ENCODE measurements at places on chromosomes 4 and X.

DNA sequence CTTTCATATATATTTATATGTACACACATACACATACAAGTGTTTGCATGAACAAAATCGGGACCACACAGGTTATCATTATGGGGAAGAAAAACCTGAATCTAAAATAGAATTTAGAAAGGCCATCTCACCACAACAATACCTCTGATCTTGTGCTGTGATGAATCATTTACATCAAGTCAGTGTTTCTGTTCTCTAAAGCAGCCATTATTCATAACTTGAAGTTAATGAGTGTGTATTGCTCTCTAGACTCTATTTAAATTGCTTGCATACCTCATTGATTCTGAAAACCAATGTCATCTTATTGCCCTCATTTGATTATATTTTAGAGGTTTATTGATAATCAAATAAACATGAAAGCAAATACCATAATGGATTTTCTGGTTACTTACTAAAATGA, 71.6 kb downstream of the FAM114A1 start:
- DNase-seq = no peak

GRCh38 chr4:110472583-110473329, 3.2 kb upstream of the ENPEP start:
- no peak for DNase-seq

DNA sequence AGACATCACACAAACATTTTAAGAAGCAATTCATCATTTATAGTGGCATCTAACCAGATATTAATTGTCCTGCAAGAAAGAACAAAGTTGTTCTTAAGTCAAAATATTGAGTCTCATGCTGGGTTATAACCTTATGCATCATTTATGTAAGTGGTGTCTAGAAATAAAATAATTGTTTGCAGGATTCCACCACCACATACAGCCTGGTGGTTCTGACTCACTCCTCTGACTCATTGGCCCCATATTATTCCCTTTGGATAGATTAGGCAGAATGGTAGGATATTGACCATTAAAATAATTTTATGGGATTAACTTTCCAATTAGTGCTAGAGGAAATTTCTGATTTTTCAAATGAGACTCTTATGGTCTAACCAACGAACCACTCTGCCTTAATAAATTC, 384.5 kb downstream of the GRXCR1 start:
- DNase-seq = no peak

GRCh38 chr4:3013839-3014350, 50.5 kb downstream of the GRK4 start:
- peak; percentile 18 for DNase-seq

DNA sequence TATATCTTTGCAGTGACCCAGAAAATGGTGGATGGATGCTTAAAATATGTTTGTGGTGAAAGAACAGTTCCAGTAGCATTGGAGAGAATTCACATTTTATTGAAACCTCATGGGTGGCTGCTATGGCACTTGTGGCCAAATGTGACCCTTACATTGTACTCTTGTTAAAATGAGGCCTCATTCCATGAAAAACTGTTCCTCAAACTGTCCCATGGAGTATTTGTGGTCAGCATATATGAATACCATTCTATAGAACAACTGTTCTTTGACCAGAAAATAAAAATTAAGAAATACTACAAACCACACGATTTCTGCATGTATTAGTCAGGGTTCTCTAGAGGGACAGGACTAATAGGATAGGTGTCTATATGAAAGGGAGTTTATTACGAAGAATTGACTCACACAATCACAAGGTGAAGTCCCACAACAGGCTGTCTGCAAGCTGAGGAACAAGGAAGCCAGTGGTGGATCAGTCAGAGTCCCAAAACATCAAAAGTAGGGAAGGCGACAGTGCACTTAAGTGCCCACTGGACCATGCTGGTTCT, 35.1 kb downstream of the GEMIN8 start:
- no peak for DNase-seq

GRCh38 chrX:41442824-41443550, 4.2 kb upstream of the NYX start:
- no peak for DNase-seq

- no peak for DNase-seq
These were observed 1008.7 kb downstream of the GLUD2 start for GRCh38 chrX:122055979-122056715.

DNA sequence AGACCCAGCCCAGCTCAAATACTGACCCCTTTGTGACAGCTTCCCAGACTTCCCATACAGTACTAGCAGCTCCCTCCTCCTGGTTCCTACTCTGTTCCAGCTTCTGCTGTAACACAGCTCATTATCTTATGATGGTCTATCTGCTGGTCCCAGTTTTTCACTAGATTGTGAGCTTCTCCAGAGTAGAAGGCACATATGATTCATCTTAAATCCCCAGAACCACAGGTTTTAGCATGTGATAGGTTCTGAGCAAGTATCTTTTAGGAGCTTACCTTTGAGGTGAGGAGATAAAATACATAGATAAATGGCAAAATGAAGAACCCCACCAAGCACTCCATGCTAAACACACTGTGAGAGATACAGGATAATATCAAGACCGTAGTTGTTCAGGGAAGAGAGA, 27.6 kb upstream of the ANXA3 start:
- no peak for DNase-seq

- DNase-seq = no peak
These were observed 50.7 kb downstream of the MAP7D3 start for GRCh38 chrX:136200466-136200865.

DNA sequence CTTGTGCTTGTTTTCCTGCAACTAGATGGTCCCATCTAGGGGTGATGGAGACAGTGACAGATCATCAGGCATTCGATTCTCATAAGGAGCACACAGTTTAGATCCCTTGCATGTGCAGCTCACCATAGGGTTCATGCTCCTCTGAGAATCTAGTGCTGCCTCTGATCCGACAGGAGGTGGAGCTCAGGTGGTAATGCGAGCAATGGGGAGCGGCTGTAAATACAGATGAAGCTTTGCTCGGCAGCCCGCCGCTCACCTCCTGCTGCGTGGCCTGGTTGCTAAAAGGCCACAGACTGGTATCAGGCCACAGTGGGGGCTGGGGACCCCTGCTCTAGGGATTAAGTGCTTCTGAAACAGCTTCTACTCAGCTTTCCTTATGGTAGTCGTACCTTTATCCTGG, 28.5 kb upstream of the CCDC110 start:
- DNase-seq = no peak

DNA sequence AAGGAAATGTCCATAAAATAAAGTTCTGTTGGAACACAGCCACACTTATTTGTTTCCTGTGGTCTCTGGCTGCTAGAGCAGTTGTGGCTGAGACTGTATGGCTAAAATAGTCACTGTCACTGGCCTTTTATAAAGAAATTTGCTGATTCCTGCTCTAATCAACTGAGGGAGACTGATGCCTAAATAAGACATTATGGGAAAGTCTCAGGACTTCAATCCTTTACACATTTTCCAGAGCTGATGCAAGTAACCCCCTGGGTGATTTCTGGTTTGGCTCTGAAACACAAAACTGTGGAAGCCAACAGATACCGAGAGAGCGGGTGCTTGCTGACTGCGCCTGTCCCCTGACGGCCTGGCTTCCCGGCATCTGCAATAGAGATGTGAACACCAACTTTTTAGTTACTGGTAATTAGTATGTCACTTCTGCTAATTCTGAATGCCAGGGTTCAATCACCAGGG, 64.0 kb downstream of the POLR2B start:
- DNase-seq = no peak

DNA sequence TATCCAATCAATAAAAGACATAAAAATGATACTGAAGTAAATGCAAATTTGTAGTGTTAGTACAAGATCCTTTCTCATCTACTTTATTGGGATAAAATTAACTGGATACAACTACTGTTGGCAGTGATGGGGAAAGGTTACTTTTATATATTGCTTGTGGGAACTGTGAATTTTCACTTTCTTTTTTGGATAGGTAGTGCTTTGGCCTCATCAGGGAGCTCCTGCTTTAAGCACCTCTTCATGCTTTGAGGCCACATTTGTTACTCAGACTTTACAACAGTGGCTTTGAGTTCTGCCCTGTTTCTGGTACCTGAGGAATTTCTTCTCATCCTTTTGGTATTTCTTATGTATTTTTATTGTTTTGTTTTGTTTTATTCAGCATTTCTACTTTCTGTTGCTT, 316.8 kb upstream of the ZCCHC13 start:
- DNase-seq = no peak

DNA sequence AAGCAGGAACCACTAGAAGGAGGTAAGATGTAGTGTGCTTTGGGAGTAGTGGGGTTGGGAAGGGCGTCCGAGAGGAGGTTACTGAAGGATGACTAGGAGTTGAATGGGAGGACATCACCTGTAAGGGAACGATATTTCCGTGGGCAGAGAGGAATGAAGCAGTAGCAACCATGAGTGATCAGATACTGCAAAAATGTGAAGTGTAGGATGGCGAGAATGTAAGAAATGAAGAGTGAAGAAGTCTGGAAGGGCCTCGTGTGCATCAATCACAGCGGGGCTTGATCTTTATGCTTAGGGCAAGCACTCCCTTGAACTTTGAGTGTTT, 594 bp downstream of the MSMO1 start:
- no peak for DNase-seq

DNA sequence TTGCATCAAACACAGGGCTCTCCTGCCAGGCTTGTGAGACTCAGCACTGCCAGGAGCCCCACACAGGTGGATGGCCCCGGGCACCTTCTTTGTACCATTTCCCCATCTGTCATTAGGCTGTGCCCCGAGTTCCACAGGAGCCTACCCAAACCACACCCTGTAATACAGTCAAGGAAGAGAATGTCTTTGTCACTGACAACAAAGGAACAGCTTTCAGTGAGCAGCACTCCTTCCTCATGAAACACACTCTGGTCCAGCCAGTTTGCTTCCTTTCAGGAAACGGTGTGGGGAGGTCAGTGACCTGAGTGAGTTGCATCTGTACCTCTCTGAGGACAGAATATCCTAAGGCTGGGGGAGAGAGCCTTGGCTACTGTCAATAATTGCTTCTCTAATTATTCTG, 53.7 kb downstream of the LNX1 start:
- no peak for DNase-seq

DNA sequence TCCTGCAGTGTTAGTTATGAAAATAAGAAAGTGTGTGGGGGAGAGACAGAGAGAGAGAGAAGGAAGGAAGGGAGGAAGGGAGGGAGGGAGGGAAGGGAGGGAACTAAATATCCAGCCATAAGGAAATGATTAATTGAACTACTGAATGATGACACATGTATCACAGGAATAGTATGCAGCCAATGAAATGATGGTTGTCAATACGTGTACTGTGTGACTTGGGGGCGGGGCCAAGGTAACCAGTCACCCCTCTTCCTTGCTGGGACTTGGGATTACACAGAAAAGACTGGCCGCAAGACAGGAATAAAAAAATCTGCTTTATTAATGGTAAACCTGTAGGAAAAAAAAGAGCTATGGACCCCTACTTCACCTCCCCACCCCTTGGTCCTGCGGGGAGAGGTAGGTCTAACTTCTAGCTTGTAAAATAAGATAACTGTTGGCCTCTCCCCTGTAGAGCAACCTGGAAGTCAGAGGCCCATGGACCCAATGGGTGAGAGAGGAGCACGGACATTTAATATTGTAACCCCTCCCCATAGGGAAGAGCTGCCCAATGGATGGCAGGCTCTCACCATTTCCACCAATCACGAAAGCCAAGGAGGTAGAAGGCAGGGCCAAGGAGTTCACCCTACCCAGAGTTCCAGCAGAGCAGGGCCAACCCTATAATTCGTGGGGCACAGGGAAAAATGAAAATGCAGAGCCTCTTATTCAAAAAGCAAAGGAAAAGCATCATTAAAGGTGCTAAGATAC, 7.4 kb downstream of the PPP2R2C start:
- DNase-seq = no peak

GRCh38 chr4:141609243-141609642, 27.1 kb upstream of the IL15 start:
- DNase-seq = no peak

DNA sequence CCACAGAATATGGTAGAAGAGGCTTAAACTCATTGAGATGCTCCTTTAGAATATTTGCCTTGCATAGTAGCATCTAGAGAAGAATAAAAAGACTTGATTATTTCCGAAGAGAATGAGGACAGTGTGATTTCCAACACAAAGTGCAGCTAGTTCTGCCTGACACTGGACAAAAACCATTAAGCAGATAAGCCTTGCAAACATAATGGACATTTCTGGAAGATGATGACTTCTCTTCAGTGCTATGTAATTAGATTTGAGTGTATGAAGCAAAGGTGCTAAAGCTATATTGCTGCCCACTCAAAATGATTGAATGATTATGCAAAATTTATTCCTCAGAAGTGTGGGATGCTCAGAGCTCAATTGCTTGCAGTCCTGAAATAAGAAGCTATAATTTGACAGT, 156.4 kb downstream of the VEGFC start:
- no peak for DNase-seq

- DNase-seq = no peak
These were observed 270.1 kb downstream of the PTTG2 start for GRCh38 chr4:38230121-38230801.

GRCh38 chrX:71540801-71541200, 7.9 kb downstream of the OGT start:
- DNase-seq = no peak

DNA sequence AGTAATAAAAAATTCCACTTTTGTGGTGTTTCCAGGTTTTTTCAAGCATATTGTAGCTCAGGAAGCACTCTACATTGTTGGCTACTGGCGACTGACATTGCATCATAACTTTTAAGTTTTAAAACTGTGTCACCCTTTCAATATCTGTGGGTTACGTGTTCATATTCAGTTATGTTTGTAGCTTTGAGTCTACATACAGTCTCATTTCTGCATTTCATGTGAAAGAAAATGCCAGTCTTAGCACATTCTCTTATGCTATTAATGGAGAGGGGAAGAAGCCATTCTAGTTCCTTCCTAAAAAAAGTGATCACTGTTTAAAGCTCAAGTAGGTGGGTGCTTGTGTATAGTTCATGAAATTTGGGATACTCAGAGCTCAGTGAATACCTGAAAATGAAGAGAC, 38.1 kb downstream of the DIAPH2 start:
- DNase-seq = no peak

- DNase-seq = no peak
These were observed 1067.7 kb downstream of the C4orf33 start for GRCh38 chr4:130163701-130164100.

DNA sequence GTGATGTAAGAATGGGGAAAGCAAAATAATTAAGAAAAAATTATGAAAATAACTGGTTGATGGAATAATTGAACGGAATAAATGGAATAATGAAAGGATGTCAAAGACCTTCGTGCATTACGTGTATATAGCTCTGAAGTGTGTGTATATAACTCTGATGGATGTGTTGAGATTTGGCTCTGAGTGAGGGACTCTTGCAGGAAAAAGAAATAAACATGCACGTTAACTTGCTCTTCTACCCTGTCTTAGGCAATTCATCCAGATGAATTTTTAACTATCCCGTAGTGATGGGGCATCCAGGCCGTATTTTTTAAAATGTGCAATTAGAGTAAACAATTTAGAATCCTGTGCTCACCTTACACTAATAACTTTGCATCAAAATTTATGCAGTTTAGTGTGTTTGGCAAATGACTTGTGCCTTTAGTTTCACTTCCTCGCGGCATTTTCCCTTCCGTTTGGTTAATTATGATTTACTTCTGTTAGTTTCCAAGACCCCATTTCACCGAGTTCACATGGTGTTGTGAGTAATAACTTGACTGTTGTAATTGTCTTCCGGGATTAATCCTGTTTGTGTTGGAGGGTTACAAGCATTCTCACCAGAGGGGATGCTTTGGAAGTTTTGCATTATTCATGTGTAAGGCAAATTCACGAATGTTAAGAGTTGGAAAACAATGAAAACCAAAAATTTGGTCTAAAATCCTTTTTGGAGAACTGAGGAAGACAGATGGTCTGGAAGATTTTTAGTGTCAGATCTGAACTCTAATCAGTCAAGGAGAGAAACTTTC, 256.5 kb upstream of the FAT1 start:
- DNase-seq = no peak

Measured in stimulated activated CD4-positive, alpha-beta T cell treated with anti-CD3 and anti-CD28 coated beads, Interleukin-4, amount 100 ng/mL, for 24 hours (primary cell).